NCI-H2227 treated with DMSO at 0.1 percent for 48 hours (cell line): ENCODE measurements at places on chromosomes 3 and 15.

DNA sequence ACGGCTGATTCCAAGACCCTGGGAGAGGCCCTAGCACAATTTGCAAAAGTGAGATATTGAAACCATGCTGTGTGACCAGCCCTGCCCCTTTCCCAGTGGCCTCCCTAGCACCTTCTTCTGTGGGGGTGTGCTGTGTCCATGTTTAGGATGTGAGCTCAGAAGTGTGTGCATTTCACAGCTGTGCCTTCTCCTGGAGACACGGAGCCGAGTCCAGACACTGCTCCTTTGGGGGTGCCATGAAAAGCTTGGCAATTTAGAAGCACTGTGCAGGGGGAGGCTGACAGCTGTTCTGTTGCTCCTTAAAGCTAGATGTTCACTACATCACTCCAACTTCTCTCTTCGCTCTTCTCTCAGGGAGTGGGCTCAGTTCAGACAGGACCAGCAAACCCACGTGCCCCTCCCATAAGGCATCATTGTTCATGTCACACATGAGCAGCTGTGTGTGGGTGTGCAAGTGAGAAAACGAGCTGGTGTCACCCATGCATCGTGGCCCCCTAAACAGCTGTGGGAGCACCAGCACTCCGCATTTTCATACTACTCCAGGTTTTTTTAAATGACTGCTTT, 492.6 kb downstream of the GABRG3 start:
- DNase-seq, result no peak

DNA sequence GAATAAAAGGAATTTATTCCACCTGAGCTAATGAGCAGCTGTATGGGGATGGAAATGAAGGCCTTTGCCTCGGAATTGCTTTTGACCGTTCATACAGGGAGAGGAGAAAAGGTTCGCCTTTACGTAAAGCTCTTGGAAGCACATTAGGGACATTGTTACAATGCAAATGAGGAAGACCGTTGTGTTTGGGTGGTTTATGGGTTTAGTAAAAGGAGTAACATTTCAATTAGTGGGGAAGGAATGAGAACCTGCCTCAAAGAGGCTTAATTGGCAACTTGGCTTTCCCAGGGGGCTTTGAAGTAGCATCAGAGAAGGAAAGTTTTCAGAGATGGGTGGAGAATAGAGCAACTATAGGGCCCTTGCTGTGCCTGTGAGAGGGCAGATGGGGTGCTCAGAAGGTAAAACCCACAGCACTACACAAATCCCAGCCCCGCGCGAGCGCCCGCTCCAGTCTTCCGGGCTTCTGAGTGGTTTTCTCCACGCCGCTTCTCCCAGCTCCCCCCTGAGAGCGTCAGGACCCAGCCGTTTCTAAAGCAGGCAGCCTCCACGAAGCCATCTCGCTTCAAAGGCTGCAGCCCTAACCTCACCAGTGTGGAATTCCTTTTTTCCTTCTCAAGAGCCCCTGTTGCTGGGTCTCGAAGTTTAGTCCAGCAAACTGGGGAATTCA, 192.0 kb upstream of the HES1 start:
- no peak for DNase-seq

GRCh38 chr15:88791637-88792036, 11.6 kb upstream of the ACAN start:
- DNase-seq, result no peak

GRCh38 chr3:5112043-5112442, 10.0 kb upstream of the ARL8B start:
- no peak for DNase-seq
